ENCODE measurements at places on chromosomes 11 and 22. TPM values are rescaled to one million over a fixed set of nuclear protein-coding genes. Genes with fewer than 3 reads are reported as not detected.

Gene PHETA2
- total RNA-seq: 1.8 TPM

Gene CBL
- 35.6 TPM for total RNA-seq

Gene DEUP1
- total RNA-seq: not detected

Gene KIAA1671
- total RNA-seq: 3.3 TPM

Gene NOL12
- total RNA-seq: 38.2 TPM

Gene TMPRSS5
- 0.74 TPM for total RNA-seq

Gene OR52I1
- total RNA-seq: not detected

Gene TRIOBP
- total RNA-seq: 24.8 TPM

Gene IL17REL
- 0.57 TPM for total RNA-seq

Gene KLHL35
- 0.47 TPM for total RNA-seq

DNA sequence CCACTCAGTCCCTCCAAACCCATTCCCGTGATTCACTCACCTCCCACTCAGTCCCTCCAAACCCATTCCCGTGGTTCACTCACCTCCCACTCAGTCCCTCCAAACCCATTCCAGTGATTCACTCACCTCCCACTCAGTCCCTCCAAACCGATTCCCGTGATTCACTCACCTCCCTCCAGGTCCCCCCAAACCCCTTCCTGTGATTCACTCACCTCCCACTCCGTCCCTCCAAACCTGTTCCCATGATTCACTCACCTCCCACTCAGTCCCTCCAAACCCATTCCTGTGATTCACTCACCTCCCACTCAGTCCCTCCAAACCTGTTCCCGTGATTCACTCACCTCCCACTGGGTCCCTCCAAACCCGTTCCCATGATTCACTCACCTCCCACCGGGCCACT, 639.6 kb downstream of the BRD1 start:
- H3K27ac ChIP-seq: no peak overlapping the region
- H3K36me3 ChIP-seq: no peaks in the 10 kb centered on the region
- H3K4me1 ChIP-seq: no peaks in the 10 kb centered on the region
- no peaks in the 10 kb centered on the region for H3K27me3 ChIP-seq

GRCh38 chr22:35128637-35129036, 62.7 kb downstream of the ISX start:
- H3K27me3 ChIP-seq: peaks cover 6% of the 10 kb centered on the region
- no peak overlapping the region for H3K4me3 ChIP-seq

- H3K4me1 ChIP-seq: no peaks in the 10 kb centered on the region
- no peaks in the 10 kb centered on the region for H3K36me3 ChIP-seq
- H3K27me3 ChIP-seq: no peaks in the 10 kb centered on the region
- no peak for DNase-seq
These were observed 205.7 kb downstream of the SNX19 start for GRCh38 chr11:130710497-130711012.

- no peak overlapping the region for H3K4me3 ChIP-seq
- no peak for DNase-seq
- peaks cover 36% of the 10 kb centered on the region for H3K4me1 ChIP-seq
- H3K27me3 ChIP-seq: no peaks in the 10 kb centered on the region
These were observed 4.3 kb downstream of the SLC43A3 start for GRCh38 chr11:57422669-57423068.

DNA sequence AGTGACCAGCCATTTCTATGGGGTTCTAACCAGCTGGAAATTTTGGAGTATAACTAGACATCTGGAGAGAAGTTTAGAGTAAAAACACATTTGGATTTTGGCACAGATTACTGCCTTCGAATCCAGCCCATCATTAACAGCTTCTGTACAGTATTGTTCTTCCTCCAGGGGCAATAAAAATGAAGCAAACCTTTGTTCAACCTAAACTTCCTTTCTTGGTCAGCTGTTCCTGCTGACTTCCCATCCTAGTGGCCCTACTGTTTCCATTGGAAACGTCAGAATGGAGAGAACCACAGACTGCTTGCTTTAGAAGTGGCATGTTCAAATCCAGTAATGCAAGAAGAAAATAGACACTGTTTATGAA, 203.7 kb upstream of the MTMR2 start:
- H3K27ac ChIP-seq: no peak overlapping the region
- no peak overlapping the region for H3K4me3 ChIP-seq
- H3K27me3 ChIP-seq: no peaks in the 10 kb centered on the region
- no peak for DNase-seq

DNA sequence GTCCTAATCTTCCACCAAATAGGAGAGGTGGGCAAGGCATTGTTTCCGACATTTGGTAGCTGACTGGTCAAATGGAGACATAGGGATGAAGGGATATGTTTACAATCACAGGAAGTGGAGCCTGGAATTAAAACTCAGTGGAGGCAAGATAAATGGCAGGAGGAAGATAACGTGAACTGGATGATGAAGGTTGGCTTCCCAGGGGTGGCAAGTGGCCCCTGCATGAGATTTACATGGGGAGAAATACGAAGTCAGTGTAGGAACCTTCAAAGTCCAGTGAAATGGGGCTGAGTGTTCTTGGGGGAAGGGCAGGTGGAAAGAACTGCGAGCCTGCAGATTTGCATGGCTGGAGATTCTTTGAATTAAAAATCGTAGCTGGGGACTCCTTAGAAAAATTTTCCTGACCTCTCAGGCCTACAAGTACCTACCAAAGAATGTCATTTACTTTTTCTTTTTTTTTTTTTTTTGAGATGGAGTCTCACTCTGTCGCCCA, 724 bp upstream of the FOXRED2 start:
- no peak for DNase-seq
- no peaks in the 10 kb centered on the region for H3K27me3 ChIP-seq
- no peak overlapping the region for H3K27ac ChIP-seq
- peak overlapping the region; percentile 76 for H3K4me3 ChIP-seq
- H3K4me1 ChIP-seq: peaks cover 12% of the 10 kb centered on the region
- H3K36me3 ChIP-seq: peaks cover 22% of the 10 kb centered on the region

DNA sequence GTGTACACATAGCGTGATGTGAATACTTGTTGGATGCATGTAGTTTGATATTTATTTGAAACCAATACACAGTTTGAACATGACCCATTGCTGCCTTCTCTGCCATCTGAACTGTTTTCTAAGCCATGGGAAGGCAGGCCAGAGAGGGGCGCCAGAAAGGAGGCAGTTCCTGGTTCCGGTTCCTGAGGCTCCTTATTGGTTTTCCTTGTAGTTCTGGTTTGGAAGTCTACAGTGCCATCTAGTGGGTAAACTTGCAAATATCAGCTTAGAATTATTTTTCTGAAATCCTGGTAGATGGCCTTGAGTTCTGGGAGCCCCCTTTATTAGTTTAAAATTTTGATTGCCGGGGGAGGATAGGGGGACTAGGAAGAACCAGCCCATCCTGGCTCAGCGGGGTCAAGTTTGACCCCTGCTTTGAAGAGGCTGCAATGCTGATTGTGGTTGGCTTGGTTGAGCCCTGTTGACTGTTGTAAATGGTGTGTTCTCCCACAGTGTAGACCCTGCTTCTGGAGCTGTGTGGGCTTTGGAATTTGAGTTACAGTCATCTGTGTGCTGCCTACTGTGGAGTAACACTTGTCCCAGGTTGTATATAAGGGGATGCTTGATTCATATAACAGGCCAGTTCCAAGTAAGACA, 48.4 kb downstream of the GRAMD1B start:
- no peak overlapping the region for H3K27ac ChIP-seq
- DNase-seq: peak; percentile 68

GRCh38 chr11:35337136-35337913, 82.0 kb downstream of the SLC1A2 start:
- H3K27me3 ChIP-seq: no peaks in the 10 kb centered on the region
- no peak overlapping the region for H3K27ac ChIP-seq
- no peak for DNase-seq
- H3K4me1 ChIP-seq: peaks cover under 1% of the 10 kb centered on the region
- H3K36me3 ChIP-seq: no peaks in the 10 kb centered on the region
- no peak overlapping the region for H3K4me3 ChIP-seq

- H3K27me3 ChIP-seq: no peaks in the 10 kb centered on the region
- H3K4me3 ChIP-seq: no peak overlapping the region
- no peak for DNase-seq
- H3K36me3 ChIP-seq: no peaks in the 10 kb centered on the region
- no peak overlapping the region for H3K27ac ChIP-seq
- no peaks in the 10 kb centered on the region for H3K4me1 ChIP-seq
These were observed 302.1 kb downstream of the DDX10 start for GRCh38 chr11:108966978-108967377.

DNA sequence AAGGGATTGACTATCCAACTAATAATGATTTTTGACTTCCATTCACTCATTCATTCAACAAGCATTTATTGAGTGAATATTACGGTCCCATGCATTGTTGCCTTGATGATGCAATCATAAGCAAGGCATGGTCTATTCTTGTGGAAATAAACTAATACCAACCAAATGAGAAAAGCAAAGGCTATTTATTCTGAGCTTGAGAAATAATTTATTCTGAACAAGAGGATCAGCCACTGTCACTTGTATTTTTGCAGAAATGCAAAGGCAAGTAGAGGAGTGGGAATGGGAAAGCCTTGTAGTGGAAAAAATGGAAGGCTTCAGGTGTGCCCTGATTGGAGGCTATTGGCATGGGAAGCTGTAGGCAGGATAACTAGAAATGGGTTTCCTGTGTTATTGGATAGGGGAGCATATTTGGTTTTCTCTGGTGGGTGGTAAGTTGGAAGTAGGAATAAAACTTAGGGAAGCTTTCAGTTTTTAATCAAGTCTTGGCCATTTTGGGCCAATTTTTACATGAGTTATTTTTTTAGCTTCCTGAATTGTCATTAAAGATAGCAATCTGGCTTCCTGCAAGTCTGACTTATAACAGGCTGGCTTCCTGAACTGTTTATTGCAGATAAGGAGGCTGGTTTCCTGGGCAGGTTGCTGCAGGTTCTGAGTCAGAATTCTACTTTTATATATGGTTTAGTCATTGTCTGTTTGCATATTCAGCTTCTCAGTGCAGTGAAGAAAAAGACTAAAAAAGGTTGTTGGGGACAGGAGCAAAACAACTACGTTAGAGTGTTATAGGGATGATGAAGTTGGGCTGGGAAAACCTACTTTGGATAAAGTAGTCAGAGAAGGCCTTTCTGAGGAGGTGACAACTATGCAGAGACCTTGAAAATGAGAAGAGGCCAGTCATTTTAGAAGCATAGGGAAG, 106.7 kb downstream of the APIP start:
- H3K4me1 ChIP-seq: no peaks in the 10 kb centered on the region
- H3K4me3 ChIP-seq: no peak overlapping the region

- peaks cover 85% of the 10 kb centered on the region for H3K36me3 ChIP-seq
- H3K27me3 ChIP-seq: no peaks in the 10 kb centered on the region
- DNase-seq: no peak
- H3K4me1 ChIP-seq: no peaks in the 10 kb centered on the region
- H3K27ac ChIP-seq: no peak overlapping the region
These were observed 7.4 kb downstream of the PEX26 start for GRCh38 chr22:18085188-18085587.

DNA sequence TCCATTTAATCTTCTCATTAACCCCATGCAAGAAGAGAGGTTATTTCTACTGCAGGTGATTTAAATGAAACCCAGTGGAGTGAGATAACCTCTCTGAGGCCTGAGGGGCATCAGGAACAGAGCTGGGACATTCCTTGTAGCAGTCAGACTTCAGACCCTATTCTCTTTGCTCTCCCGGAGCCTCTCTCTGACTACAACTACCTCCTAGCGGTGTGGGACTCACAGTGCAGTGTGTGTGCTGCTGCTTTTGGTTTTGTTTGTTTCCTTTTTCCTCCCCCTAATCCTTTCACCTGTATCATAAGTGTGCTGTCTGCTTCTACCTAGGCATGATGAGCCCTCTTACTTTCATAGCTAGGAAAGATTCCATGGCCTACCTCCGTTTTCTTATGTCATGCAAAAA, 769.6 kb downstream of the NTM start:
- no peaks in the 10 kb centered on the region for H3K36me3 ChIP-seq
- H3K4me3 ChIP-seq: no peak overlapping the region
- no peaks in the 10 kb centered on the region for H3K4me1 ChIP-seq
- no peaks in the 10 kb centered on the region for H3K27me3 ChIP-seq
- H3K27ac ChIP-seq: no peak overlapping the region

DNA sequence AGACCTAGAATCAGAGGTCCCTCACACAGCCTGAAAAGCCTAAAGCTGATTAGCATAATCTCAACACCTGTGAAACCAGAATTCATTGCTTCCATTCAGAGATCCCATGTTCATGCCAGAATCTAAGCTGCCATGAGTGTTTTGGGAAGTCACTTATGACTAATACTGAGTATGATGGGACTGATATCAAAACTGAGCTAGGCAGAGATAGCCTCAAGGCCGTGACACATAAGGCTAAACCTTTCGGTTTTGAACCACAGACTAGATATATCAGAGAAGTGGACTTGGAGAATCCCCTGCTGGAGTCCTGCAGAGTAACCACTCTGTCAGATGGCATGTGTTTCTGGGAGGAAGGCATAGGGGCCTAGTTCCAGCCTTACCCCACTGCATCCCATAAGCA, 23.1 kb upstream of the GLYATL2 start:
- no peak overlapping the region for H3K4me3 ChIP-seq
- no peaks in the 10 kb centered on the region for H3K36me3 ChIP-seq
- no peak for DNase-seq
- no peaks in the 10 kb centered on the region for H3K4me1 ChIP-seq
- no peaks in the 10 kb centered on the region for H3K27me3 ChIP-seq

All from CD4-positive, CD25-positive, alpha-beta regulatory T cell (primary cell).